ENCODE measurements at places on chromosomes 12 and 14. TPM values are rescaled to one million over a fixed set of nuclear protein-coding genes. Genes with fewer than 3 reads are reported as not detected.

DNA sequence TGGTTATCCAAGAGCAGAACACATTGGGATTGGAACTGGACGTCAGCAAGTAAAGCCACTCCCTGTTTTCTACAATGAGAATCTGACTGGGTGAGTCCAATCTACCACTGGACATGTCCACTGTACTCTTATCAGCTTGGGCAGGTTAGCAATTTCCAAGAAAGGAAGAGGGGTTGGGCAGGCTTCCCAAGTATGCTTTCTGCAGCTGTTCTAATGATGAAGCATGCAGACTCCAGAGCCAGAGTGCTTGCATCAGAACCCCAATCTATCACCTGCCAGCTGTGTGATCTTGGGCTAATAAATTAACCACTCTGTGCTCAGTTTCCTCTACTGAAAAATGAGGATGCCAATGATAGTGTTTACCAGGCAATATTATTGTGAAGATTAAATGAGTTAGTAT, 92.0 kb downstream of the EMP1 start:
- no peaks in the 10 kb centered on the region for H3K27me3 ChIP-seq
- DNase-seq: no peak
- H3K36me3 ChIP-seq: no peaks in the 10 kb centered on the region
- H3K27ac ChIP-seq: no peak overlapping the region

The SIX1 gene
- 0.13 TPM for polyA plus RNA-seq

GRCh38 chr14:47277703-47278102, 397.7 kb downstream of the MDGA2 start:
- no peaks in the 10 kb centered on the region for H3K27me3 ChIP-seq
- no peaks in the 10 kb centered on the region for H3K4me1 ChIP-seq
- peak; percentile 7 for DNase-seq
- no peak overlapping the region for H3K4me3 ChIP-seq
- no peaks in the 10 kb centered on the region for H3K36me3 ChIP-seq

DNA sequence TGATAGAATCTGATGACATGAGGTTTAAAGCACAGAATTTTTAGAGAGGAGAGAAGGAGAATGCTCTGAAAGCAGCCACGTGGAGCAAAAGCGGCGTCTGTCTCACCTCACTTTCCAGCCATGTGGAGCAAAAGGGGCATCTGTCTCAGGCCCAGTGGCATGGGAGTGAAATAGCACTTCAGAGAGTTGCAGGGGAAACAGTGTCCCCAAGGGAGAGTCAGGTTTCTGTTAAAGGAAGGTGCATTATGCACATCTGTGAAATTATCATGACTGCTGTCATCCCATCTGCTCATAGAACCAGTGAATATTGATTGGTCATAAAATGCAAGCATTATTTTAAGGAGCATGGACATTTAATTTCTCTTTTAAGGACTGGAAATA, 124.0 kb downstream of the BICD1 start:
- DNase-seq: peak; percentile 10
- no peak overlapping the region for H3K27ac ChIP-seq
- H3K4me3 ChIP-seq: no peak overlapping the region
- H3K36me3 ChIP-seq: no peaks in the 10 kb centered on the region

- H3K4me3 ChIP-seq: no peak overlapping the region
- H3K4me1 ChIP-seq: no peaks in the 10 kb centered on the region
- peaks cover 4% of the 10 kb centered on the region for H3K27me3 ChIP-seq
Observed at GRCh38 chr12:57727758-57728395, 10.7 kb downstream of the AGAP2 start.

GRCh38 chr14:79161571-79161970, 991.4 kb downstream of the NRXN3 start:
- DNase-seq: peak; percentile 48
- H3K36me3 ChIP-seq: no peaks in the 10 kb centered on the region
- no peak overlapping the region for H3K27ac ChIP-seq
- no peak overlapping the region for H3K4me3 ChIP-seq

GRCh38 chr12:75560167-75560566, 48.8 kb upstream of the KRR1 start:
- no peak overlapping the region for H3K4me3 ChIP-seq
- H3K4me1 ChIP-seq: no peaks in the 10 kb centered on the region
- no peak overlapping the region for H3K27ac ChIP-seq
- H3K36me3 ChIP-seq: no peaks in the 10 kb centered on the region

The KRT78 gene
- not detected for polyA plus RNA-seq

- H3K27me3 ChIP-seq: no peaks in the 10 kb centered on the region
- DNase-seq: no peak
- H3K27ac ChIP-seq: no peak overlapping the region
- H3K36me3 ChIP-seq: no peaks in the 10 kb centered on the region
Observed at GRCh38 chr12:54657105-54657607, 9.0 kb upstream of the DCD start.

The ASPG gene
- 58.1 TPM for polyA plus RNA-seq

DNA sequence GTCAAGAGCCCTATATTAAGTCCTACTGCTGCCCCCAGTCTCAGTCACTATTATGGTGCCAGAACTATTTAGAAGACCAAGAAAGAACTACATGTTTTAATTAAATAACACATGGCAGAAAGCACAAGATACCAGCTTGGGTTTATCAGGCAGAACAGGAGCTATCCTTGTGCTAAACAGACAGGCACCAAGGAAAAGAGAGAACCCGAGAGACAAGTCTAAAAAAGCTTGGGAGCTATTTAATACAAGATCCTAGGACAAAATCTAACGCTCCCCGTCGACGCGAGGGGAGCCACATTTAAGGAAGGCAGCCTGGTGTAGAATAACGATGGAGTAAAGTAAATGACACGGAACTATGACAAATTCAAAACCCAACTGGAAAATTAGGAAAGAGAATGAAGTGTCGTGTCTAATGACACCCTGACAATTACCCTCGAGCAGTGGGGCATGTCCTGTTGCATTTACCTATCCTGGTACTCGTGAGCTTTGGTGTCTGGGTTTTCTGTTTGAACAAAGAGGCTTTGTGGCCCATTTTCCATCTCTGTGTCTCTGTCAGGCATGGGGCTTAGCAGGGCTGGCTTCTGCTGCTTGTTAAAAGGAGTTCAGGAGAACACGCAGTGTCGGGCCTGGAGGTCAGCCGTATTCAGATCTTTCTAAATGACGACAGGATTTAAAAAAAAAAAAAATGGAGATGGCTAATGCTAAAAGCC, 140.6 kb downstream of the ETNK1 start:
- peak; percentile 14 for DNase-seq
- H3K27ac ChIP-seq: no peak overlapping the region
- no peak overlapping the region for H3K4me3 ChIP-seq
- H3K27me3 ChIP-seq: no peaks in the 10 kb centered on the region

DNA sequence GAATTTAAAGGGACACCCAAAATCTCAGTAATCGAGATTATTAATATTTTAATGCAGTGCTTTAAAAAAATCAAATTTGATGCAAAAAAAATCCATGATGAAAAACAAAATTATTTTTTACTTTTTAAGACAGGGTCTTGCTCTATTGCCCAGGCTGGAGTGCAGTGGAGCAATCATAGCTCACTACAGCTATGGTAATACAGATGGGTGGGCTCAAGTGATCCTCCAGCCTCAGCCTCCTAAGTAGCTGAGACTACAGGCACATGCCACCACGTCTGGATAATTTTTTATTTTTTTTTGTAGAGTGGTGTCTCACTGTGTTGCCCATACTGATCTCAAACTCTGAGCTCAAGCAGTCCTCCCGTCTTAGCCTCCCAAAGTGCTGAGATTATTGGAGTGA, 62.9 kb downstream of the TRAF3 start:
- no peaks in the 10 kb centered on the region for H3K4me1 ChIP-seq
- H3K27ac ChIP-seq: no peak overlapping the region
- DNase-seq: no peak
- no peaks in the 10 kb centered on the region for H3K27me3 ChIP-seq
- H3K4me3 ChIP-seq: no peak overlapping the region

DNA sequence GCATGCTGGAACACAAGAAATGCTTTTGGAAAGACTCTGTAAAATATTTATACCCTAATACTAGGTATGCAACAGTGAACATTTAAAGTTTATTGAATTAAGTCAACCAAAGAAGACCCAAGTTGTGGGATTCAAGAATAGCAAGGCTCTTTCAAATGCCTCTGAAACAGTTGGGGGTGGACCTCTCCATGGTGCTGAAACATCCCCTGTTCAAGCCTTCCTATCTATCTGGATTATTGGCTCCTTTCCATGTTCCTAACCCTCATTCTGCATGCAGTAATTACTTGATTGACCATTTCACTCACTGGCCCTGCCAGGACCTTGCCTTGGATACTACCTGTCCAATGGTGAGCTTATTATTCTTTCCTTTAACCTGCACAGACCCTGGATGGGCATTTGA, 349.7 kb downstream of the NRXN3 start:
- H3K27ac ChIP-seq: no peak overlapping the region
- H3K27me3 ChIP-seq: no peaks in the 10 kb centered on the region
- no peaks in the 10 kb centered on the region for H3K4me1 ChIP-seq
- no peaks in the 10 kb centered on the region for H3K36me3 ChIP-seq

DNA sequence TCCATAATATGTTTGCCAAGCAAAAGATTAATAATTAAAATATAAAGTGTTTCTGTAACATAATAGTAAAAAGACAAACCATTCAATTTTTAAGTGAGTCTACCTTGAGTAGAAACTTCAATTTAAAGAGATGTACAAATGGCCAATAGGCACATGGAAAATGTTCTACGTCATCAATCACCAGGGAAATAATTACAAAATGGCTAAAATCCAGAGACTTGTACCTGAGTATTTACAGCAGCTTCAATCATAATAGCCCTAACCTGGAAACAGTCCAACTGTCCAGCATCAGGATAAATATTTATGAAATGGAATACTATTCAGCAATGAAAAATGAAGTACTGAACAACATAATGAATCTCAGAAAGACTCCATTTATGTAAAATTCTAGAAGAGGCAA, 95.5 kb upstream of the FAR2 start:
- H3K27me3 ChIP-seq: no peaks in the 10 kb centered on the region
- H3K4me3 ChIP-seq: no peak overlapping the region
- no peaks in the 10 kb centered on the region for H3K4me1 ChIP-seq
- DNase-seq: no peak
- H3K27ac ChIP-seq: no peak overlapping the region

DNA sequence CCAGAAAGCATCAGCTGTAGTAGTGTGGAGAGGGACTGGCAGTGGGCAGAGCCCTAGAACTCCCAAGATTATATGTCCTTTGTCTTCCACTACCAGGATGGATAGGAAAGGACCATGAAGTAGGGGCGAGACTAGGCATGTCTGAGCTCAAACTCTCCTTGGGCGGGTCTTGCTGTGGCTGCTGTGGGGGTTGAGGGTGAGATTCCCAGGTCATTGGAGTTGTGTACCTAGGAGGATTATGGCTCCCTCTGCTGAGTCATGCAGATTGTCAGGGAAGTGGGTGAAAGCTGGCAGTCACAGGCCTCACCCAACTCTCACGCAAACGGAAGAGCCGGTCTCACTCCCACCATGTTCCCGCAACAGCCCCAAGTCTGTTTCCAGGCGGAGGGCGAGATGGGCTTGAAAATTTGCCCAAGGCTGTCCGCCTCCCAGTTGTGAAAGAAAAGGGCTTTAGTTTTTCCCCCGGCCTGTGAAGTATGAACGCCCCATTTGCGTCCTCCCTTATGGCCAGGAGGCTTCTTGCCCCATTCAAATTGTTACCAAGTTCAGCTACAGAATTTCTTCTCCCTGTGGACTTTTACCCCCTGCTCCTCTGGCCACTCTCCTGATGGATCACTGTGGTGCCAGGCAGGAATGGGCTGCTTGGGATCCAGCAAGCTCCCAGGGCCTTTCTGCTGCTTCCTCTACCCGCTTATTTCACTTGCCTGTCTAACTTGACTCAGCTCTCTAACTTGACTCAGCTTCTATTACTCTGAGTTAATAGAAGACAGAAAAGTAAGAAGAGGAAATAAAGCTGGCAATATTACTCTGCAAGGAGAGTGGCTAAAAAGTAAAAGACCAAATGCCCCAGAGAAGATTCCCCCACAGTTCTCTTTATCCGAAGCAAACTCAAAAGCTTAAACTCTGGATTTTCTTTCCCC, 159.3 kb downstream of the SLC2A13 start:
- no peak overlapping the region for H3K27ac ChIP-seq
- no peak for DNase-seq
- H3K36me3 ChIP-seq: no peaks in the 10 kb centered on the region
- H3K4me3 ChIP-seq: no peak overlapping the region
- H3K27me3 ChIP-seq: no peaks in the 10 kb centered on the region

The SLC25A21 gene
- polyA plus RNA-seq: 1.3 TPM

DNA sequence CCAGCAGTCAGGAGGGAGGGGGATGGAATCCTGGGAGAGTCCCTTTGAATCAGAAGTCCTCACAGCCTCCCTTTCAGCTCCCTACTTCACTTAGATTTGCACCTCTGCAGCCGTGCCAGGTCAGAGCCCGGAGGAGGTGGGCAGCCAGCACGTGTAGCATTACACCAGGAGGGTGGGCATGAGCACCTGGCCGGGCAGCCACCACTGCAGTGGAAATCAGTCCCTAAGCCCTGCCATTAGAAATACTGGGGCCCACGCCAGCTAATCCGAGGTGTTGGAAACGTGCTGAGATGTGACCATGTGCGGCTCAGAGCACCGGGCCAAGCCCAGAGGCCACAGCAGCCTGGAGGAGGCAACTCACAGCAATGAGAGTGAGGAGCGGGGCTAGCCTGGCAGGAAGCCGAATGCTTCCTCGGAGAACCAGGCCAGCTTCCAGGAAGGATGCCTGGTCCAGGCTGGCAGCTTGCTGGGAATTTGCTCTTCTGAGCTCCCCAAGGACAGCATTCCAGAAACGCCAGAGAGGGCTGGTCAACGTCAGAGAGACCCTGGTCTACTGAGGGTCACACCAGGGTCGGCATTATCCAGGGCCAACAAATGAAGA, 9.4 kb upstream of the CACNA2D4 start:
- H3K27ac ChIP-seq: no peak overlapping the region
- no peaks in the 10 kb centered on the region for H3K36me3 ChIP-seq
- H3K4me1 ChIP-seq: peaks cover 9% of the 10 kb centered on the region
- no peaks in the 10 kb centered on the region for H3K27me3 ChIP-seq
- DNase-seq: no peak

DNA sequence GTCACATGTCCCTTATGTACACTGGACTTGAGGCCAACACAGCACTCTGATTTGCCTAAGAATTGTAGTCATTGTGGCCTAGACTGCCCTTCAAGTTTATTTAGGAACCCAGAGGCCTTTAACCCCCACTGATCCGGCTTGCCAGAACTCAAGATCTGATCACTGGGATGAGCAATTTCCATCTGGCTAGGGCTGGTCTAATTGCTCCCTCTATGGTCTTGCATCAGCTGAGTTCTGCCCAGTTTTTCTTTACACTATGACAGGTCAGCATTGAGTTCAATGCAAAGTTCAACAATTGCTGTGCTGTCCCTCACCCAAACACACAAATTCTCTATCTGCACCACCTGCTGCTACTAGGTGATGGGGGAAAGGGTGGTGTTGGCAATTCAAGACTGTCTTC, 146.9 kb upstream of the MDGA2 start:
- no peaks in the 10 kb centered on the region for H3K27me3 ChIP-seq
- H3K4me3 ChIP-seq: no peak overlapping the region
- DNase-seq: no peak
- no peak overlapping the region for H3K27ac ChIP-seq
- no peaks in the 10 kb centered on the region for H3K4me1 ChIP-seq
- no peaks in the 10 kb centered on the region for H3K36me3 ChIP-seq

GRCh38 chr14:74859757-74860552, 16.0 kb downstream of the PROX2 start:
- H3K36me3 ChIP-seq: no peaks in the 10 kb centered on the region
- H3K27me3 ChIP-seq: no peaks in the 10 kb centered on the region
- no peak overlapping the region for H3K4me3 ChIP-seq
- no peak overlapping the region for H3K27ac ChIP-seq
- DNase-seq: no peak
- H3K4me1 ChIP-seq: peaks cover 7% of the 10 kb centered on the region
